ENCODE measurements at places on chromosomes 2 and 18.

DNA sequence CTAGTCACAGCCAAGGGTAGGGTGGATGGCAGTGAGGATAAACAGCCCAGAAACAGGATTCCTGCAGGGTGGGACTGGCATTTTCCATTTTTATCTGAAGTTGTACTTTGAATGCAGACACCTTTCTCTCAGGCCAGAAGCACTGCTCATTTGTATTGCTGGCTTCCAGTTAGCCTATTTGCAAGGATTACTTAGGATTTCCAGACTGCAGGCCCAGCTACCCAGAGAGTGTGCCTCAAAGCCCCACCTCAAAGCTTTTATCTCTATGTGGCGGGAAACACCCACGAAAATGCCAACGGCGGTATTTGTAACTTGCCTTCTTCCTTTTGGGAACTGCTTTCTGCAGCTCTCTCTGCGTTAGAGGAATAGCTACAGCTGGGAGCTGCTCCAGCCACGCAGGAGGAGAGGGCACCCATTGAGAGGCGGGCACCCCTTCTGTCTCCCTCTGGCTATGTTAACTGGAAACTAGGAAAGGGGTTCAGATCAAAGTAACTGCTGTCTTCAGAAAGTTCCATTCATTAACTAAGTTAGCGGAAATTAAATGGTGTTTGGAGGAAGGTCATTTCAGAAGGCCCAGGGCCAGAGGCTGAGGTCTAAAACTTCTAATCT is 144.9 kb downstream of the TGIF1 start:
- peak; percentile 44 for DNase-seq

- DNase-seq: no peak
These were observed 771.2 kb upstream of the LINC00305 start for GRCh38 chr18:64919971-64920570.

- peak; percentile 21 for DNase-seq
These were observed 6.9 kb upstream of the GPR155 start for GRCh38 chr2:174493549-174494331.

DNA sequence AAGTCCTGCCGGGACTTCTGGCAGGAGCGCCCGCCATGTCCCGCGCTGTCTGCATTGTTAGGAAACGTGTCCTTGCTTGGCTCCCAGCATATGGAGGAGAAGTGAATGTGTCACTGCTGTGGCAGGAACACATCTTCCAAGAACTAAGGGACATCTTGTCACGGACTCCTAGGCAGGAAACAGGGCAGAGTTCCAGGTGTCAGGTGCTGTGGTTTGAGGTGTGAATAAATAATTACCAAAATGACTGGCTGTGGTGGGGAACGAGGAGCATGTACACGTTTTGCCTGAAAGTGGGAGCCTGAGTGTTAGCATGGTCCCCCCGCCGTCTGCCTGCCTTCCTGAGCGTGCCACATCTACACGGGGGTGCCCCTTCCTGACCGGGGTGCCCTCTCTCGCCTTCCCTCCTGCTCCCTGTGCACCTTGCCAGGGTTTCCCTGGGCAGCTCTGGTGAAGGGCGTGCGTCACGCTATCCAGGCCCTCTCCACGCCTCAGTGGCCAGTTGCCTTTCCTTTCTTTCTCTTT is 237.5 kb downstream of the LDLRAD4 start:
- DNase-seq: peak; percentile 13

- no peak for DNase-seq
These were observed 36.1 kb downstream of the MROH2A start for GRCh38 chr2:233814056-233814835.

GRCh38 chr18:42437646-42438045 is 482.6 kb downstream of the PIK3C3 start:
- DNase-seq: no peak

- no peak for DNase-seq
These were observed 98.2 kb downstream of the ZNF516 start for GRCh38 chr18:76396792-76397191.

GRCh38 chr2:86396291-86396785 is 44.8 kb upstream of the KDM3A start:
- DNase-seq: peak; percentile 14

DNA sequence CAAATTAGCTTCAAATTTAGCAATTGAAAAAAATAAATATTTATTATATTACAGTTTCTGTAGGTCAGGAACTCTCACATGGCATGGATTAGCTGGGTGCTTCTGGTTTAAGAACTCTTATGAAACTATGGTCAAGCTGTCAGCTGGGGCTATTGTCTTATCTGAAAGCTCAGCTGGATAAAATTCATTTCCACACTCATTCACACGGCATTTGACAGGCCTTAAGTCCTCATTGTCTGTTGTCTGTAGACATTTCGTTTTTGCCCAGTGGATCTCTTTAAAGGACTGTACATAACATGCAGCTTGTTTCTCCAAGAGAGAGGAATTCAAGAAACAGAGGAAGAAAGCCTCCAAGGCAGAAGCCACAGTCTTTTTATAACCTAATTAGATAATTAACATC is 1556.8 kb upstream of the SLC39A10 start:
- DNase-seq: no peak

DNA sequence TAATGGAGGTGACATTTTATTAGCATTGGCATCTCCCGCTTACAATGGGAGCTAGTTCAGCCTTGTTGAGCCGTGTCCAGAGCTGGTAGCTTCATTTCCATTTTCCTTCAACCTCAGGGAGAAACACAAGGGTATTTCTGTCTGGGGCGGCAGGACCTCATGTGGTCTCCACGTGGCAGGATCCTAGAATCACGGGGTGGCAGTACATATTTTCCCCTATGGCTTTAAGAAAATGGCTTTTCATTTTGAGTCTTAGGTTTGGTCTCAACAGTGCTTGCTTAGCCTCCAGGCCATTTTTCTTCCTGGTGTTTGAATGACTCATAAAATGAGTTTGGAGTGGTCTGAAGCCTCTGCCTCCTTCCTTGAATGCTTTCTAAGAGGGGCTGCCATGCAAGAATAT is 20.3 kb downstream of the CABLES1 start:
- DNase-seq: no peak

DNA sequence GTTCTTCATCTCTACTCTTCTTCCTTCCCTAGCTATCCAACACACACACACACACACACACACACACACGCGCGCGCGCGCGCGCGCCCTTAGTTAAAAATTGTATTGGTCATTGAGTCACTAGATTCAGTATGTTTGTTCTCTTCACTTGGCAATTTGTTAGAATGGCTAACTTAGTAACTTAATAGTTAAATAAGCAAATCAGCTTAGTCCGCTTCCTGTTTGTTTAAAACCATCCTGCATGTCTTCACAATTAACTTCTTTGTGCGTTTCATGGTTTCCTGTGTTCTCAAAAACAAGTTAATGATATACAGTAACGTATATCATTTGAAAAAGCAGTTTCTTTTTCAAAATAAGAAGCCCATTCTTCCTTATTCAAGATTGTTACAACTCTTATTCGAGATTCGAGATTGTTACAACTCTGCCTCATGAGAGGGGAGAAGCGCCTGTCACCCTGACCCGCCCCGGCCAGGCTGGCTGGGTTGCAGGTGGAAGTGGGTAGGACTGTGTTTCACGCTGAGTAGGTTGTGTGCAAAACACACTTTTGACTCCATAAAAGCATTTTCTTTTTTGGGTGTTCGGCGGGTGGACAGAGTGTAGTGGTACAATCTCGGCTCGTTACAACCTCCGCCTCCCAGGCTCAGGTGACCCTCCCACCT is 9.5 kb upstream of the CNNM3 start:
- DNase-seq: peak; percentile 52

GRCh38 chr2:234259440-234259839 is 208.9 kb downstream of the SPP2 start:
- no peak for DNase-seq

DNA sequence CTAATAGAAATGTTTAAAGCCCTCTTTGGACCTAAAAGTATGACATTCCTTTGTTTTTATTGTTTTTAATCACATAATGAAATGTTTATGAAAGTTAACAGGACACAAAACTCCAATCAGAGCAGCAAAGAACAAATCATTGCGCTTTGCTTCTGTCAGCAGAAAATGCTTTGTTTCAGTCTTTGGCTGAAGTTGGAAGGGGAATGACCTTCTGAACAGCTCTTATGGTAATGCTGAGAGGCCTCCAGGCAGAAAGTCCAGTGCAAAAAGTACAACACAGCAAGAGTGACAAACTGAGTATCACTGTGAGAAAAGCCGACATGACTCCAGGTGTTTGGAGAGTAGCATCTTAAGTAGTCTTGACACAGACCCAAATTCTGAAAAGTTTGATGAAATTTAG is 147.7 kb upstream of the SP5 start:
- DNase-seq: no peak

- DNase-seq: no peak
These were observed 69.0 kb downstream of the CPO start for GRCh38 chr2:207008105-207008990.

GRCh38 chr2:148300544-148300943 is 279.7 kb downstream of the MBD5 start:
- no peak for DNase-seq
